Stimulated activated CD8-positive, alpha-beta memory T cell treated with anti-CD3 and anti-CD28 coated beads, Interleukin-7, amount 100 ng/mL, for 1 hour (primary cell): ENCODE measurements at places on chromosomes 5 and 9.

- no peak for DNase-seq
Observed at GRCh38 chr5:77379558-77380061, 112.5 kb downstream of the WDR41 start.

- no peak for DNase-seq
Observed at GRCh38 chr5:97425511-97425910, 242.5 kb upstream of the RIOK2 start.

DNA sequence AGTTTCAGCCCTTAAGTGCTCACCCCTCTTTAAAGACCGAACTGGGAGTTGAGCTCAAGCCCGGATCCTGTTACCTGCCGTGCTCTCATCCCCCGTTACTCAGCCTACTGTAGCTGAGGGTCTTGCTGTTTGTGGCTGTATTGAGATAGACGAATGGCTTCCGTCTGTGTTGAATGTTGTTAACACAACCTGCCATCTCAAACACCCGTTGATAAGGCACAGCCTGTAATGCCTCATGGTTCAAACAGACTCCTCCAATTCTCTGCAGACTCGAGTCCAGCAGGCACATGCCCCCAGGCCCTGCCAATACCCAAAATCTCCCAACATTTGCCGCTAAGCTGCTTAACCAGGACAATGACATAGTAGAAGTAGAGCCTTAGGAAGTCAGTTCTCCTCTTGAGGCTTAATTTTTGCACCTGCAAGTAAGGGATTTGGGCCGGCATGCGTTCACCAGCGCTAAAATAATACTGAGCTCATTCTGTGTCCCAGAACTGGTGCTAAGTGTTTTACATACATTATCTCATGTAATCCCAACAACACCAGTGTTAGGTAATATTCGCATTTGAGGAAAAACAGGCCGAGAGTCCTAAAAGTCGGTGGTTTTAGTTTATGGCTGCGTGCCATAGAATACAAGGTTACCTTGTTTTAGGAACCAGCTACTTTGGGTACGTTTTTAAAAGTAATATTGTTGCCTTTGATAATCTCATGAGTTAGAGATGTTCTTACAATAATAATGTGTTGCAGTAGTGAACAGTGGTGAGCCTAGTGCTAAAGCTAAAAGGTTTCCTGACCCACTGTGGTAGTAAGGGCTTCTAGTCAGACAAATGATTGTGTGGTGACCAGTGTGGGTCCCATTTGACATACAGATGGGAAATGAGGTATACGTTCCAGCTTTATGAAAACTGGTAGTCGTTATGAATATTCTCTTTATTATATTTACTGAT, 1.5 kb upstream of the RFX3 start:
- DNase-seq: no peak

DNA sequence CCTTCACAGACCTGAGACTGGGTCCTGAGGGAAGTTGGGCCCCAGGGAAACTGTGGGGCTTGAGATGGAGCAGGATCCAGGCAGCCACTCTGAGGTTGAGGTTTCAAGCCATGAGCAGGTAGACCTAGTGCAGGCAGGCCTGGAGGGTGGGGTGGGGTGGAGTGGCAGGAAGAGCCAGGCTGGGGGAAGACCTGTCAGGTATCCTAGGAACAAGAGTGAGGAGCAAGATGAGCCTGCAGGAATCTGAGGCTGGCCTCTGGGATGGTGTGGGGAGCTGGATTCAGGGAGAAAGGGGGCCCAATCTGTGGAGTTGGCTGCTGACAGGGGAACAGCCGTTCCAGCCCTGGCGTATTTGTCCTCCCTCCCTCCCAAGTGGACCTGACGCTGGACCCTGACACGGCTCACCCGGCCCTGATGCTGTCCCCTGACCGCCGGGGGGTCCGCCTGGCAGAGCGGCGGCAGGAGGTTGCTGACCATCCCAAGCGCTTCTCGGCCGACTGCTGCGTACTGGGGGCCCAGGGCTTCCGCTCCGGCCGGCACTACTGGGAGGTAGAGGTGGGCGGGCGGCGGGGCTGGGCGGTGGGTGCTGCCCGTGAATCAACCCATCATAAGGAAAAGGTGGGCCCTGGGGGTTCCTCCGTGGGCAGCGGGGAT, 9.8 kb downstream of the RACK1 start:
- DNase-seq: no peak

DNA sequence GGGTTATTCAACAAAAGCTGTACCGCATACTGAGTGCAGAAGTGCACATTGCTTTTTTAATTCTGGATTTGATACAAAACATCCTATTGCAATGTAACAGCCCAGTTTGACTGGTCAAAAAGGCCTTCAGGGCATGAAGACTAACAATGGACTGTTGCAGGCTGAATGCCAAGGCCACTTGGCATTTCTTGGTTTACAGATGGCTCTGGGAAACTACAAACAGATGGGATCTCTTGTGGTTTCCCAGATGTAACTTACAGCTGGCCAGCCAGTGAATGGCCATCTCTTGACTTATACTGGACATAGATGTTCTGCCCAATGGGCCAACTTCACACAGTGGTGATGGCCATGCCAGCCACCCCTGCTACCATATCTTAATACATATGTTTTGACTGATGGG, 36.8 kb downstream of the UGT3A2 start:
- no peak for DNase-seq

DNA sequence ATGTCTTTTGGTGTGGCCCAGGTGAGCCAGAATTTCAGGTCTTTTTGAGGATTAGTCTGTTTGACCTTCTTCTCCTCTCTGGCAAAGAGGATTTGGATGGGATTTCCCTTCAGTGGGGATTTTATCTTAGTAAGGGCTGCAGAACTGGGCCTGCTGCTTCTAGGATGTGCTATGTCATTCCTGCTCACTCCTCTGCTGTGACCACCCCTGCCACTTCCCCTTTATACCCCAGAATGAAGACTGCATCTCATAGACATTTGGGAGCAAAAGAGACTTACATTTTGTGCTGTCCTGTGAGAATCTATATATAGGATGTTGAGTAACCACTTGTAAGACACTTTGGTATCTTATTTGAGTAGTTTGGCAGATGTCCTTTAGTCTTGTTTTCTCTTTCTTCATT, 76.2 kb downstream of the ARHGAP26 start:
- DNase-seq: no peak

GRCh38 chr9:16304301-16304700, 566.2 kb downstream of the BNC2 start:
- no peak for DNase-seq

DNA sequence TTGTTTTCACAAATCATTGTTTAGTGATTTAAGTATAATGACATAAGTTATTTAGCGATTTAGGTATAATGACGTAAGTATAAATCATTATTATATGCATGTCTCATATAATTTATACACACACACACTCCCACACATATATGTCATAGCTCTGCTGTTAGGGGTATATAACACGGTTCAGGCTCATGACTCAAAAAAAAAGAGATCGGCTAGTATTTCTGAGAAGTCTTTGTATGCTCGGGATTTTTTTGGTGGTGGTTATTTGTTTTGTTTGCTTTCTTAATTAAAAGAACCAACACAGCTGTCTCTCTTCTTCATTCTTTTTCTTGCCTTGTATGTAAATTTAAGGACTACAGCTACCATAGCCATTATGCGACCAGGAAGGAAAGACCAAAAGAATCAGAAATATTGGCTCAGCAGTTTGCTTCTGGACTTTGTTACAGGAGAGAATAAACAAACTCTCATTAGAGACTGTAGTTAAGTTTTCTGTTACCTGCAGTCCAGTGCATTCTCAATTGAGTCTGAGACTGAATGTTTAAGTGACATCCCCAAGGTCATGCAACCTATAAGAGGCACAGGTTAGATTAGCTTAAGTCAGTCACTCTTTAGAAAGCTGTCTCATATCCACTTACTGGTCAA, 83.2 kb upstream of the NREP start:
- DNase-seq: no peak

- no peak for DNase-seq
Observed at GRCh38 chr9:114366334-114367128, 21.3 kb downstream of the AKNA start.

DNA sequence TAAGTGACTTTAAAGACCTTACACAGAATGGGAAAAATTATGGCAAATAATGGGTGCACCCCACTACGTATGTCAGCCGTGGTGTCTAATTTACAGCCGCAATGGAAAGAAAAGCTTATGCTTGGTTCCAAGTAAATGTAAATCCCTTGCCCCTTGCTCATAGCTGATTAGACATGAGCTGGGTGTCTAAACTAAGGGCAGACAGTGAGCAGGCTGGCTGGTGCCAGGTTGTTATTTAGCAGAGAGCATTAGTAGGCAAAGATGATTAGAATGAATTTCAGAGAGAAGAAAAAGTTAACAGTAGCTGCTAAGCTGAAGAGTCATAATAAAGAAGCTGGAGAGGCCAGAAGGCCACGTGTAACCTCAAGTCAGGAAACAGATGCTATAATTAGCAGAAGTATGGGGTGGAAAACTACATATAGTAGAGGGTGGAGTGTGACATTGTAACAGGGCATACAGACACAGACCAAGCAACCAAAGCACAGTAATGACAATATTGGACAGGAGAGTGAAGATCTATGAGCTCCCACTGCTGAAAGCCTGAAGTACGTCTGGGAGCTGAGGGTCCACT, 257.7 kb downstream of the MCTP1 start:
- DNase-seq: no peak

DNA sequence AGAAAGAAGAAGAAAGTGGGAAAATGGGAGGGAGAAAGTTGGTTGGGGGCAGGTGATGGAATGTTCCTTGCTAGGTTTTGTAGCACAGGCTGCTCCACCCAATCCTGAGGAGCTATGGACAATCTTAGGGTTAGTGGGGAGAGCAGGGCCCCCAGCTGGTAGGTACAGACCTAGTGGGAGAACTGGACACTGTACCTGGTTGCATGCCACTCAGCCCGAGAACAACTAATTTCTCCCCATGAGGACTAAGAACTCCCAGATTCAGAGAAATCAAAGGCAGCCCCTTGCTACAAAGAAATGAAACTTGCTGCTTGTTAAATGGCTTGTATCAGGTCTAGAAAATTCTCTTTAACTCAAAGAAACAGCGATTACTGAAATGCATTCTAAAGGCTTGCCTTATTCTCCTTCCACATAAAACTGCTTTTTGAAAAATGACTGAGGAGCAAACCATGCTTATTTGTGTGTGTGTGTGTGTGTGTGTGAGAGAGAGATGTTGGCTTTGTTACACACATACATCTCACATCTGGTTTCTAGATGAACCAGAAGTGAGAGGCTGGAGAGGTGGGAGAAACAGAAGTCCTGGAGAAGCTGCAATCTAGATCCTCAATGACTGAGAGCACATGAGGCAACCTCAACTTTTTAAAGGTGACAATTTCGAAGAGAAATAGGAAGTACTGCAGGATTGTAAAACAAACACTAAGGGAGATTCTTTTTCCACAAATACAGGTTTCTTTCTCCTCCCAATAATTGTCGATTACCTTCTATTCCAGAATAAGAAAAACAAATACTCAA, 28.9 kb downstream of the FYB1 start:
- no peak for DNase-seq

DNA sequence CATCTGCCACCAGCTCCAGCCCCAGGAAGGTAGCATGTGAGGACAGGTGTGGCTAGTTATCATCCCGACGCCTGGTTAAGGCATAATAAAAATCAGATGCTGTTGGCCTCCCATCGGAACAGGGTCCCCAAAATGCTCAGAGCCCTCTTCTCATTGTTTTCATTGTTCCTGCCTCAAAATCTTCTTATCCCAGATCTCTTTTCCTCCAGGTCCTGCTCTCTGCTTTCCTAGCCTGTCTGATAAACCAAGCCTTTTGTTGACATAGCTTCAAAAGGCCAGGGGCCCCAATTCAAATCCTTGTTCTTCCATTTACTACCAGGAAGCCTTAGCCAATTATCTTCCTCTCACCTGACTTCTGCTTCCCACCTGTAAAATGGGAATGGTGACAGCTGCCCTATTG, 130.1 kb upstream of the ADRA1B start:
- DNase-seq: no peak

GRCh38 chr9:118305331-118305730, 601.1 kb downstream of the TLR4 start:
- DNase-seq: no peak

DNA sequence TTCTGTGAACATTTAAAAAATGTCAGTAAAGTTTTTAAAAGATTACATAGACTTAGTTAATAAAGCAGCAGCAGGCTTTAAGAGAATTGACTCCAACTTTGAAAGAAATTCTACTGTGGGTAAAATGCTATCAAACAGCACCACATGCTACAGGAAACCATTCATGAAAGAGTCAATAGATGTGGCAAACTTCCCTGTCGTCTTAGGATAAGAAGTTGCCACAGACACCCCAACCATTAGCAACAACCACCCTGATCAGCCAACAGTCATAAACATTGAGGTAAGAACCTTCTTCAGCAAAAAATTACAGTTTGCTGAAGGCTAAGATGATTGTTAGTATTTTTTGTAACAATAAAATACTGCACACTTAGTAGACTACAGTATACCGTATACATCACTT, 278.2 kb downstream of the CSNK1G3 start:
- DNase-seq: no peak

- DNase-seq: no peak
Observed at GRCh38 chr5:142958944-142959682, 188.9 kb downstream of the ARHGAP26 start.

DNA sequence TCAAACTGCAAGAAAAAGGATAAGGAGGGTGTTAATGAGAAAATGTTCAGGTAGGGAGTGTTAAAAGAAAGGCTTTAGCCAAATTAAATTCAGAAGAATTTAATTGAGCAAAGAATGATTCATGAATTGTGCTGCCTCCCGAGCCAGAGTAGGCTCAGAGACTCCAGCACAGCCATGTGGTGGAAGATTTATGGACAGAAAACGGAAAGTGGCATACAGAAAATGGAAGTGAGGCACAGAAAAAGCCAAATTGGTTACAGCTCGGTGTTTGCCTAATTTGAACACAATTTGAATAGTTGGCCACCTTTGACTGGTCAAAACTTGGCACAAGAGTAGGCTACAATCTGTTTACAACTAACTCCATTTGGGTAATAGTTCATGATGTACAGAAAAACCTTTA, 9.6 kb upstream of the SLC30A5 start:
- DNase-seq: no peak

DNA sequence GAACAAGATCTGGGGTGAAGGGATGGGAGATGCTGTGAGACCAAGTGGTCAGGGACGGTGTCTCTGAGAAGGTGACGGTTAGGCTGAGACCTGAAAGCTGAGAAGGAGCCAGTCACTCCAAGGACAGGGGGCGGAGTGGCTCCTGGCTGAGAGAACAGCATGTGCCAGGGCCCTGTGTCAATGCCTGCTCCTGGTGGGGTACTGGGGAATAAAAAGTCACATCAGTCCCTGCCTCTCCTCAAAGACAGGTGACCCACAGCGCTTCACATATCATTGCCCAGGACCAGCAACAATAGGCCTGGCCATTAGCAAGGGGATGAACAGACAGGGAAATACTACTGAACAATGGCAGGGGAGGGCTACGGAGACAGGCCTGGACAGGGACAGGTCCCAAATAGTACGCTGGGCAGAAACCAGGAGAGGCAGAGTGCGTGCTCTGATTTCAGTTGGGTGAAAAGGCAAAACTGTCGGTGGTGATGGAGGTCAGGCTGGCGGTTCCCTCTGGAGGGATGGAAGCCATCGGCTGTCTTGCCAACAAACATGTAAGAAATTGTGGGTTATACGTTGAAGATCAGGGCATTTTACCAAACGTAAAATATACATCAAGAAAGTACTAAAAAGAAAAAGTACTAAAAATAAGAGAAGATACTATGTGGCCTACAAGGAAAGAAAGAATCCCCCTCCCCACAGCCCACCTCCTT, 64.3 kb downstream of the C9orf50 start:
- DNase-seq: no peak
